Testis (tissue), 5 donors: ENCODE measurements at places on chromosomes 7 and 10. TPM values are rescaled to one million over a fixed set of nuclear protein-coding genes. Genes with fewer than 3 reads are reported as not detected.

ABCC2 gene
- total RNA-seq = 2.7 TPM

ANKRD7 gene
- total RNA-seq = 598 TPM

DNA sequence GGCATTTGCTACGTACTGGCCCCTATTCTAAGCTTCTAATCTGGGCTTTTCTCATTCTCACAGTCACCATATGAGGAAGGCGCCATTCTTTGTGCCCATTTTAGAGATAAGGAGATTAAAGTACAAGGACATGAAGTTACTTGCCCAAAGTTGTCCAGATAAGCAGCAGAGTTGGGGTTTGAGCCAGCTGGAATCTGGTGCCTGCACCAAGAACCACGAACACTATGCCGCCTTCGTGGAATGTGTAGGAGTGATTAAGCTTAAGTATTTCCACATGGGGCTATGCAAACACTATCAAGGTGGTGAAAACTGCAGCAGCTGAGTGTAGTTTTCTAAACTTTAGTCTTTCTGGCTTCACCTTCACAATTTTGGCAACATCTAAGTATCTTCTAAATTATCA lies 342.7 kb upstream of the ETV1 start:
- H3K4me1 ChIP-seq = peaks cover 8% of the 10 kb centered on the region
- no peak overlapping the region for H3K4me3 ChIP-seq
- DNase-seq = peak; percentile 39
- no peaks in the 10 kb centered on the region for H3K27me3 ChIP-seq
- H3K27ac ChIP-seq = no peak overlapping the region
- H3K36me3 ChIP-seq = no peaks in the 10 kb centered on the region

PNLIPRP3 gene
- not detected for total RNA-seq

DMTF1 gene
- 148 TPM for total RNA-seq

GAD2 gene
- total RNA-seq = 2.2 TPM

- no peak overlapping the region for H3K4me3 ChIP-seq
- H3K27me3 ChIP-seq = no peaks in the 10 kb centered on the region
- no peak overlapping the region for H3K27ac ChIP-seq
- H3K36me3 ChIP-seq = no peaks in the 10 kb centered on the region
- H3K4me1 ChIP-seq = no peaks in the 10 kb centered on the region
Observed at GRCh38 chr7:75928568-75928914, 13.6 kb downstream of the POR start.

ZPBP gene
- 67.0 TPM for total RNA-seq

- H3K27ac ChIP-seq = no peak overlapping the region
- no peaks in the 10 kb centered on the region for H3K27me3 ChIP-seq
- no peaks in the 10 kb centered on the region for H3K36me3 ChIP-seq
- DNase-seq = no peak
Observed at GRCh38 chr10:6100370-6100769, 11.5 kb downstream of the RBM17 start.
